C1 segment of cervical spinal cord (tissue), 14 donors: ENCODE measurements at places on chromosomes 2 and 18.

- DNase-seq: no peak
These were observed 261.3 kb downstream of the CLIP4 start for GRCh38 chr2:29376541-29376940.

GRCh38 chr18:56637711-56638231 lies 621 bp downstream of the TXNL1 start:
- no peak for DNase-seq

- no peak for DNase-seq
These were observed 5.9 kb upstream of the MRPL19 start for GRCh38 chr2:75640621-75641121.

GRCh38 chr18:78975292-78975691 lies 4.3 kb upstream of the SALL3 start:
- no peak for DNase-seq

DNA sequence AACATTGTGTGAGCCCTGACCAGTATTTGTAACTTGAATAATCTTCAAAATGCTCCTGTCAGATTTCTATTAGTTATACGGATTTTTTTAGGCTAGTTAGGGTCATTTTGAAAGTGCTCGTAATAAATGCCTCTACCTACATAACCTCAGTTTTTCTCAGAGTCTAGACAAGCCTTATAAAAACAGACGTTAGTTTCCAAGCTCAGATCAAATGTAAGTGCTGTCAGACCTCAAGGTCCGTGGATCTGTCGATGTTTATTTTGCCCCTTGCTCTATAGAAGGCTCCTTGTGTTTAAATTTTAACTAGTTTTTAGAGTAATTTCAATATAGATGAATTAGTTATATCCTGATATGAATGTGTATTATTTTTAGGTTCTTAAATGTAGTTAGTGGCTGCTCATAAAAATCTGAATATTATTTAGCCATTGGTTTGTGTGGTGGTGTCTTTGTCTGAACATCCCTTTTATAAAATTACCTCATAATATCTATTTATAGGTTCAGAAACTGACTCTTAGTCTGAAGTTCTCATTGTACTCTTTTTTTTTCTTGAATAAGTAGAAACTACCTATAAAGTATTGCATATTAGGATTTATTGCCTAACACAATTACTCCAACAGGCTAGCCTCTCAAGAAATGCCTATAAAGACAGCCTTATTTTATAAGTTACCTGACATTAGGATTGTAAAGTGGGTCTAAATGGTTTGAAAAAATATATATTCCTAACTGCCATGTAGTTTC lies 71.1 kb downstream of the MTA3 start:
- no peak for DNase-seq

GRCh38 chr2:215434447-215435279 lies 1.2 kb downstream of the FN1 start:
- no peak for DNase-seq

- no peak for DNase-seq
These were observed 14.0 kb upstream of the HAT1 start for GRCh38 chr2:171908235-171908634.

- DNase-seq: no peak
These were observed 133.8 kb downstream of the MAIP1 start for GRCh38 chr2:200089040-200089755.

GRCh38 chr2:217047631-217048030 lies 187.8 kb upstream of the TNP1 start:
- DNase-seq: no peak

DNA sequence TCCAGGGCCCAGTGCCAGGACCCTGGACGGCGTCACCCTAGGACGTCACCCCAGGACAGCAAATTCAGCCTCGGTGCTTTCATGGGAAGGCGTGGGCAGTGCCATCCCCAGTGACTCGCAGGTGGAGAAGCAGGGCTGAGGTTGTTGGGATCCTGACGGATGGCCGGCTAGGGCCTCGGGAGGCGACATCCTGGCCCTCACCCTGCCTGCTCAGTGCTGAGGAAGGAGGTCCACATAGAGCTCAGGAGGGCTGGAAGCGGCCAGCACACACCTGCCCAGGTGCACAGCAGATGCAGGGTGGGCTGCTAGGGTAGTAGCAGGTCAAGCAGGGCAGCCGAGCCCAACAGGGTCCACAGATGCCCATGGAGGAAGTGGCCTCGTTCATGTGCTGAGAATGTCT lies 482.0 kb upstream of the SALL3 start:
- DNase-seq: no peak

DNA sequence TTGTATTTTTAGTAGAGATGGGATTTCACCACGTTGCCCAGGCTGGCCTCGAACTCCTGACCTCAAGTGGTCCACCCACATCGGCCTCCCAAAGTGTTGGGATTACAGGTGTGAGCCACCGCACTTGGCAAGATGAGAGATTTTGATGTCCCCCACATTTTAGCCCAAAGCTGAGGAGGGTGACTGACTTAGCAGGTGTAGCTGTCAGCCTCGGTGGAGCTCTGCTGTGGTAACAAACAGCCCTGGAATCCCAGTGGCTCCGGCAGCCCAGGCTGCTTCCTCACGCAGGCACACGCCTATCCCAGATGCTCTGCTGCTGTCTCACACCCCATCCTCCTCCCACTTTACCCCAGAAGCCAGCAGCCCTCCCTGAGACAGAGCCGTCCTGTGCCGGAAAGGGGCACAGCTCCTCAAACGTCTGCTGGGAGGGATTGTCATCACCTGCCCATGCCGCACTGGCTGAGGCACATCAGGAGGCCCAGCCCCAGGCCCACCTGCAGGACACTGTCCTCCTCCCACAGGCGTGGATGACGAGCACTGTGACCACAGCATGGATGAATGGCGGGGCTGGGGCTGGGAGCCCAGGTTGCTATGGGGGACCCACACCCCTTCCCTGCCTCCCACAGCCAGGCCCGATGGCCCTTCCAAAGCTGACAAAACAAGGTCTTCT lies 10.6 kb upstream of the BOK start:
- DNase-seq: no peak

DNA sequence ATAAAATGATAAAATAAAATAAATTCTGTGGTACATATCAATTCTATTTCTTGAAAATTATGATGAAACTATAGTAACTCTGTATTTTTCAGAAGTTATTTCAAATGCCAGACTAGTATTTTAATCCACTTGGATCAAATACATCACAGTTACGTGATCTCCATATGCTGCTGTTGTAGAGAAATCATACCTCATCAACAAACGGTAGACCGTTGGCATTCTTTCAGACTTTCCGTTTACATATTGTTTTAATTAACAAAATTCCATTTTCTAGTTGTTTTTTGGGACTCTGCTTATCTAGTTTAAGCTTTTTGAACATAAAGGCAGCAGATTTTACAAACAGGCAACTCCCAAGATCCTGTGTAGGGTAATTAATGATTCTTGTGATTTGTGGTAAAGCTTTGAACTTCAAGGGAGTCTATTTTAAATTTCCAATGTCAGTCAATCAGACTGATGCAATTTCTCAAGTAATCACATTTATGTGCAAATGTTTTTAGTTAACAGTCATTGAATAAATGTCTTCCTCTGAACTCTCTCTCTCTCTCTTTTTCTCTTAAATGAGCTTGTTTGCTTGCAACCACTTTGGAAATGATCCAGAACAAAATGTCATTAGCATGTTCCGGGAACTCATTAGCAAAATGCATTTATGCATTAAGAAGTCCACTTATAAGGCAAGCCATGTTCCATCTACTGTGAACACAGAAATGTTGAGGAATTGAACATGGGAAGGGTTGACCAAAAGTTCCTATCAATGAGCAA lies 31.8 kb downstream of the NYAP2 start:
- no peak for DNase-seq

DNA sequence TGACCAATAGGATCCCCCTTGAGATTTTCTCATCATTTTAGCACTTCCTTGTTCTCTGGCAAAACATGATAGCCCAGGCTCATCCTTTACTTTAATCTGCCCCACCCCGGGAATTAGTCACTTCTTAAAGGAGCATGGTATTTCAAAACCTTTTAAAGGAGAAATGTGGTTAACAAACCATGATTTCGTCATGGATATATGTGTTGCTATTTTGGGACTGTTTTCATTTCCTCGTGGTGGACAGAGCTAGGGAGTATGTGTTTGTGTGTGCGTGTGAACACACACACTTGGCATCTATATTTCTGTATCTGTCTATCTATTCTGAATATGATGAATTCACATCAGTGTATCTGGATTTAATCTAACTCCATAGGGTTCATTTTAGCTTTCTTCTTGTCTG lies 128.1 kb downstream of the BIRC6 start:
- no peak for DNase-seq

DNA sequence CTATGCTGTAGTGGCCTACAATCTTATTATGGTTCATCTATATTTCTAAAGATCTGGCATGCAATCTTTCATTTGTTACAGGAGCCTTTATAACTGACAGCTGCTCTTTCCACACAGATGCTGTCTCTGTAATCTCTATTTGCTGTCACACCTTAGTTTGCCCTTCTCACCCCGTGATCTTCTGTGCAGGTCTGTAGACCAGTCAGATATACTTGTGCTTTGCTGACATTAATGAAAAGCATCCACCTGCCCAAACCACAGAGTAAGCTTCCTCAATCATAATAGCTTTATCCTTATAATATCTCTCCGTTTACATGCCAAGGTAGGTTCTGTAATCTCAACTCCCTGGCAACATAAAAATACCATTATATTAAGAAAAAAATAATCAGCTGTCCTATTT lies 122.4 kb downstream of the GRB14 start:
- DNase-seq: no peak

DNA sequence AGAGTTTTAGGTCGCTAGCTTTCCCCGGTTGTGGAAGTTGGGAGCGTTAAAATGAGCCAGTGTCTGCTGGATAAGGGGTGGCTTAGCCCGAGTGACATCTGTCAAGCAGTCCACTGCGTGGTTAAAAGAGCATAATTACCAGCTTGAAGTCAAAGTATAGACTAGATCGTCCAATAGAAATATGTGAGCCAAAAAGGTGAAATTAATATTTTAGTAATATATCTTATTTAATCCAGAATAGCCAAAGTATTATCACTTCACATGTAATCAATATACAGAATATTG lies 654 bp downstream of the COMMD1 start:
- no peak for DNase-seq

- DNase-seq: no peak
These were observed 16.5 kb downstream of the TMEM178A start for GRCh38 chr2:39682066-39682692.

DNA sequence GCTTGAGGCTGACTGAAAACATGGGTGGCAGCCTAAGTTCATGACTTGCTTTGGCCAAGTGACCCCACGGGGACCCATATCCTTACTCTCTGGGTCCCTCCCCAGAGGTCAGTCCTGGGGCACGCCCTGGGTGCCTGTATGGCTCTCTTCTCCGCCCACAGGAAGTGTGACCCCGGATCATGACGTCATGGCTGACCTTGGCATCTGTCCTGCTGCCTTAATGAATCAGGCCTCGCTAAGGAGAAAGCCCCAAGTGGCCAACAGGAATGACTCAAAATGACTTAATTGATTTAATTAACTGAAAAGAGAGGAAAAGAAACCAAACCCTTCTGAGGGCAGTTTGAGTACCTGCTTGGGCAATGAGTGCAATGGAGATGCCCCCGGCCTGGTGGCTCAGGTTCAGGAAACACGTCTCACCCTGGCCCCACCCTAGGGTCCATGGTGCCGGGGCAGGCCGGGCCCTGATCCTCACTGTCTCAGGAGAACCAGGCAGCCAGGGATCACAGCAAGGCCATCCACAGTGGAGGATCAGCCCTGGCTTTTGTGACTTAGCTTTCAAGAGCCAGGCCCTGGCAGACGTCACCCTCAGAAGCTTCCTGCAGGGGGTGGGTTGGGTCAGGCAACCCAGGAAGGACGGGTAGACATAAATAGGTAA lies 112.0 kb downstream of the CYP26B1 start:
- no peak for DNase-seq
